ENCODE measurements at places on chromosomes 2 and 18.

DNA sequence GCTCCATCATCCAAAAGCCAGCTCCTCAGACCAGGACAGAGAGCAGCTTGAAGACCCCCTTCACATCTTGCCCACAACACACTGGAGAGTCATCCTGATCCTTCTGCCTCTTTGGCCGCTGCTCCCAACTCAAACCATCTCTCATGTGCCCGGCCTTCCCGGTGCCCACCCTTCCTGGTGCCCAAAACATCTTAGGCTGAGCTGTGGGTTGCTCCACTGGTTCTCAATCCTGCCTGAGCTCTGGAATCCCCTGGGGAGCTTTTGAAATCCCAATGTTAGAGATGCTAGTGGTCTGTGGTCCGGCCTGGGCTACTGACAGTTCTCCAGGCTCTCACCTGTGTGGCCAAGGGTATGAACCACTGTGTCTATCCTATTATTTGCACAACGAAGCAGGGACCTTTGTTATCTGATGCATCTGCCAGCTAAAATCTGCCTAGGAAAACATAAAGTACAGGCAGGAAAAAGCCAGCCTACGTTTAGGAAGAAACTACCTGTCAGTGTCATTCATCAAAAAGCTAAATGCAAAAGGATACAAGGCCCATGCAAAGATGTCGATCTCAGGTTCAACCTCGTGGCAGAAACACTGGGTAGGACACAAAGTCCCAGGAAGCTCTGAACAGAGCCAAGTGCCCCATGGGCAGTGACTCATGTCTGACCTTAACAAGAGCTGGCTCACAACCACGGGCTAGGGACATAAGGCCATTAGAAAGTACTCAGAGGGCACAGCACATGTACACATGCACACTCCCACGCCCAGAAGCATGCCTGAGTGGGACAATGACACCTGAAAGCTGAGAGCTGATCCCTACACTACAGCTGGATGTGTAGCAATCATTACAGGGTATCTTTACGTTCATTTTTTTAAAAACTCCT, 30.8 kb downstream of the TBC1D8 start:
- DNase-seq = peak; percentile 97

GRCh38 chr2:60796573-60797509, 40.8 kb downstream of the PAPOLG start:
- no peak for DNase-seq

GRCh38 chr2:105510761-105511528, 112.1 kb upstream of the FHL2 start:
- DNase-seq = peak; percentile 73

DNA sequence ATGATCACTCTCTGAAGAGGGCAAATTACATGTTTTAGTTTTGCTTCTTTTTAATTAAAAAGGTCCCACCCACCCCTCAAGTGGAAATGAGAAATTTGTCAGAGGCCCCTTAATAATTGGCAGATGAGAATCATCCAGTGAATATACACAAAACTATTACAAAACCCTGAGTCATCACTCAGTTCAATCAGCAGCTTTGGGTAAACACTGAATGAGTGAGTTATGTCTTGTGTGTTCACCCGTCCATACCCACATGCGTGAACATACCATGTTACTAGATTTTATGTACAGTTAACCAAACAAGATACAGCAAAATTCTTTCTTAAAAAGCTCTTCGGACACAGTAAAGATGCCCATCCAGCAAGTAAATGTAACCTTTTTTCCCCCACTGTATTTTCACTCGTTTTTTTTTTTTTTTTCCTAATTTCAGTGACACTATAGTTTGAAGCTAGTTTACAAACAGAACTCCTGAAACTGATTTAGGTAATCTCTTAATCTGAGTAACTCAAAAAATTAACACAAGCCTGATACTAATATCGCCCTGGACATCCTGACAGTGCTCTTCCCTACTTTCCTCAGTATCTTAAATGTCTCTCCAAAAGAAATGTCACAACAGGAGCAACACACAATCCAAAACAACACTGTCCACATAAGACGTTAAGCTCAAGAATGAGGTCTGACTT, 1.4 kb downstream of the PSME4 start:
- peak; percentile 91 for DNase-seq

GRCh38 chr2:23944527-23944926, 4.3 kb downstream of the UBXN2A start:
- no peak for DNase-seq

DNA sequence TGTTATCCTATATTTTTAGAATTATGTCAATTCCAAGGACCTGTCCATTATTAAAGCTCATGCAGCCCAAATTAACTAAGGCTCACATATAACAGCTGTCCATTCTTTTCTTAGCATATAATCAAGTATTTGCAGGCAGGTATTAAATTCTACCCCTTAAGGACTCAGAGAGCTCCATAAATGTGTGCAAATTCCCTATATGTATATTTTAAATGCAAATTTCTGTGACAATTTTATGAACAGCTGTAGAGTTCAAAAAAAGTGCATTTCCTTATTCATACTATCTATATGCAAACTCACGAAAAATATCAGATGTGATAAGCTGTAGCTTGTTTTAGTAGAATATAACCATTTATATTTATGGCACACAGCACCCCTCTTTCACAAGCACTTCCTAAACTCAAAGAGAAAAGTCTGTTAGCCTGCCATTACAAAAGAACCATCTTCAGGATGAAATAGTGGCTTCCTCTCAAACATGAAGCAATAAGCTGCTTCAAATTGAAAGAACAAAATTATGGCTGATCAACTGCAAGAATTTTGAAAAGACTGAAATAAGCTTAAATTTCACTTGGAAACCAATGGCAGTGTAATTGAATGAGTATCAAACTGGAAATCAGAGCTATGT, 155.0 kb upstream of the REG3G start:
- no peak for DNase-seq

GRCh38 chr2:238686223-238686622, 161.7 kb upstream of the TWIST2 start:
- DNase-seq = no peak

DNA sequence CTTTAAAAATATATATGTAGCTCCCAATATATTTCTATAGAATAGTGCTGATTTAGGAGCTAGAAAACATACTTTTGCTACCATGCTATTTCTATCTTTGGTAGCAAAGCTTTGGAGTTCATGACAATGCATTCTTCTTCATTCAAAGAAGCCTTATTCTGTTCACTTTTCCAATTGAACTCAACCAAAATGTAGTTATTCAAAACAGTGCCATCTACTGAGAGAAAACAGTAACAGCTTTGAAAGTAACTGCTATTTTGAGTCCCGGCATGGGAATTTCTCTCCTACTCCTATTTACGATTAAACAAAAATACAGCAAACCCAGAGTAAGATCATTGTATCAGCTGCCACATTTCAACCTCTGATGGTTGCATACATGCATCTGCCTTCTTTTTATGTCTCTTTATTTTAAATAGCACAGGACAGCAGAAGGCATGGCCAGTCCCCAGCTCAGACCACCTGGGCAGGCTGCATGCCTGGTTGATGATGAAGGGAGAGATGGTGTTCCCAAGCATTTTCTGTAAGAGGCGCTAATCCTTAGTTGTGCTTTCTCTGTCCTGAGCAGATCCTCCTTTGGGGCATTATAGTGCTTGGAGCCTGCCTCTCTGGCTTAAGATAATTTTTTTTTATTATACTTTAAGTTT, 69.7 kb upstream of the SULT1C3 start:
- peak; percentile 41 for DNase-seq

DNA sequence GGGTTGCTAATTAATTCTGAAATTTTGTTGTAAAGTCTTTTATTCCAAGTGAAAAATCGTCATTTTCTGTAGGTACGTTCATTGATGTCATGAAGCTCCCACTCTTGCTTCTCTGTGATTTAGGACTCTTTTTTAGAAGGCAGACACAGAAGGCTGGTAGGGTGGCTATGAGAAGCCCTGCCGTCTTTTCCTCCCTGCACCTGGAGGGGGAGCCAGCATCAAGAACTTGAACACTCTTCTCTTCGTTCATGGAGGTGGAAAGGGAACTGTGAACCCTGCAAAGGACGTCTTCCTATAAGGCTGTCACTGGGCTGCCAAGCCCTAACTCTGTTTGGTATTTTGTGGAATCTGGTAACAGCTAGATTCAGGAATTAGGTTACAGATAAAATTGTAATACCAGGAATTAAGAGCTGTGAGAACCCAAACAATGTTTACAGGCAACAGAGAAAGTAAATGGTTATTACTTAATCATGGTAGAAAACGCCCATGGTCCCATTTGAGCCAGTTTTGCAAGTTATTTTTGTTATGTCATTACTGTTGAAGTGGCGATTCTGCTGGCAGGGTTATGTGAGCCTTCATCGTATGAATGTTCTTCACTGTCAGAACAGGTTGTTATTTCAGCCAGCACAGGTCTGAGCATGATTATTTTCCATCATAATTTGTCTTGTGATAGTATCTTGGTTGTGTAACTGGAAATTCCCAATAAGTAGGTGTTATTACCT, 112.2 kb downstream of the OSBPL6 start:
- DNase-seq = peak; percentile 41

DNA sequence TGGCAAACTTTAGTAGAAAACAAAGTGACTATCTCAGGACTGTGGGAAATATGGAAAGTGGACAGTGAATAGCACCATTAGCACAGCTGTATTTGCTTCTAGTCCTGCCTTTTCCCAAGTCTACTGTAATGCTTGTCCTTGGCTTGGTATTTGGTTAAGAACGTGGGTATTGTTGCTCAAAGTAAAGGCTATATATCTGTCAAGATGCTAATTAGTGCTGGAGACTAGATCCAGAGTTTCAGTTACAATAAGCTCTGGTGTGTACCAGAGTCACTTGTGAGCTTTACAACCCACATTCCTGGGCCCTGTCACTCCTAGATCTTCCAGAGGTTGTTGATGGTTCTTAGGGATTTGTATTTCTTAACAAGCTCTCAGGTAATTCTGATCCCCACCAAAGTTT, 313.6 kb downstream of the SLC8A1 start:
- DNase-seq = no peak

DNA sequence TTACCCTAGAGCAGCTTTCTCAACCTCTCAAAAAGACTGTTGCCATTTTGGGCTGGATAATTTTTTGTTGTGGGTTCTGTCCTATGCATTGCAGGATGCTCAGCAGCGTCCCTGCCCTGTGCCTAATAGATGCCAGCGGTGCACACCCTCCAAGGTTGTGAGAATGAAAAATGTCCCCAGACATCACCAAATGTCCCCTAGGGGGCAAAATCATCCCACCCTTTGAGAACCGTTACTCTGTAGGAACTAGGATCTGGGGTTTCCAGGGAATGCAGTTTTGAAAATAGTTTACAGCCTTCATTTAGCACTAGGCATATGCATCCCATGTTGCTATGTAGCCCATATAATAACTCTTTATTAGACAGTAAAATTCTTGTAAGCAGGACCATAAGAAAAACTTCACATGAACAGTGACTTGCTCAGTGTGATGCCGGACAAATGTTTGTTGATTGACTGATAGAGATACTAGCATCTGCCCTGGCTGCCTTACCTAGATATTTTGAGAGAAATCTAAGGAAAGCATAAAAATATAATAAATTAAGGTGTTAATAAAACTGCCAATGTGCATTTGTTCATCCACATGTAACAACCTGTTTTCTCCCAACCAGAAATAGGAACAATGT, 79.2 kb upstream of the EPC2 start:
- DNase-seq = peak; percentile 7

- DNase-seq = no peak
These were observed 276.5 kb downstream of the LRRTM1 start for GRCh38 chr2:80028051-80028450.

GRCh38 chr2:30234180-30234971, 3.0 kb downstream of the LBH start:
- peak; percentile 87 for DNase-seq

DNA sequence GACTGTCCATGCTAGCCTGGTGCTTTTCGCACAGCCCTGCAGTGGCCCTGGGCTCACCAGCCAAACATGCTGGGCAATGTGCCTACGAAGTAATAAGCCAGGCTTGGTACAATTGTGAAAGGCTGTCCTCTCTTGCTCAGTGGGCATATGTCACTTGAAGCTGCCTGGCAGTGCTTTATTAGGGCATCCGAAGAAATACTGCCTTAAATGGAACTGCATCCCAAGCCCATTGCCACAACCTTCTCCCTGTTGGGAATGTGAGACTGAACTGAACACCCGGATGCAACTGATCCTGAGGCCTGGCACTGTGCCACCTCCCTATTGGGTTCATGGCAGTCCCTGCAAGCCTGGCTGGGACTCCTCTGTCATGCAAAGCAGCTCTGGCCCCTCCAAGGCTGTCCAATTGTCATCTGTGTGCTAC, 15.9 kb downstream of the CAPG start:
- DNase-seq = no peak

- DNase-seq = no peak
These were observed 87.0 kb downstream of the MTX2 start for GRCh38 chr2:176356251-176356650.

- DNase-seq = no peak
These were observed 539.3 kb downstream of the METTL4 start for GRCh38 chr18:2032036-2032435.

DNA sequence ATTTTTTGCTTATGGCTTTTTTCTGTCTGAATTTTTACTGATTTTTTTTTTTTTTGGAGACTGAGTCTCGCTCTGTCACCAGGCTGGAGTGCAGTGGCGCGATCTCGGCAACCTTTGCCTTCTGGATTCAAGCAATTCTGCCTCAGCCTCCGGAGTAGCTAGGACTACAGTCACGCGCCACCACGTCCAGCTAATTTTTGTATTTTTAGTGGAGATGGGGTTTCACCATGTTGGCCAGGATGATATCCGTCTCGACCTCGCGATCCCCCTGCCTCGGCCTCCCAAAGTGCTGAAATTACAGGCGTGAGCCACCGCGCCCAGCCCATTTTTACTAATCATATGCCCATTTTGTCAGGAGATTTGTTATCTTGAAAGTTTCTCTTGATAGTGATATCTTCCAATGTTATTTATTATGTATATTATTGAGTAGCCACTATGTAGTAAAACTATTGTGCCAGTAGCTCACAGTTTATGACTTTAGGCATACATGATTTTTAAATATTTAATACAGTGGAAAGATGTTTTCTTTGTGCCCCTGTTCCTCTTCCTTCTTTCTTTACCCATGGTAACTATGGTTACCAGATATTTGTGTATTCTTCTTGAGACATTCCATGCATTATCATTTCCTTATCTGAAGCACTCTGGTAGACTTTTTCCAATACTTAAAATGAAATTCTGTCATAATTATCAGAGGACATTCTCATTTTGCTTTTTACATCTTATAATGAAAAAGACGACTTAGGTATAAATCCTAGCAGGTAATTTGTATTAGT, 2.1 kb downstream of the HAT1 start:
- no peak for DNase-seq

DNA sequence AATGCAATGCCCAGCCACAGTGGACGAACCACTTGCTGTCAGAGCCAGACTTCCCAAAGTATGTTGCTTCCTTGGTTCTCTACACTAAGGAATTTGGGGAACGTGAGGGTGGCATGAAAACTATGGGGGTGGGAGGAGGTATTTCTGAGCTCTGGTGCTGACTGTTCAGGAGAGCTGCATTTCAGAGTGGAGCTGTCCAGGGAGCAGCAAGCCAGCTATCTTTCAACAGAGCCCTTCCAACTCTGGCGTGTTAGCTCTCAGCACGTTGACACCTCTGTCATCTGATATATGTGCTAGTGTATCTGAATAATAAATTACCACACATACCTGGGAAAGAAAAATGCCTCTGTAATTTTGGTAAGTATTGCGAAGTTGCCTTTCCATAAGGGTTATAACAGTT, 66.1 kb downstream of the SAP130 start:
- DNase-seq = no peak

- DNase-seq = peak; percentile 62
These were observed 234.8 kb downstream of the ALPK2 start for GRCh38 chr18:58394046-58394445.
